ENCODE measurements at places on chromosomes 1 and 21.

DNA sequence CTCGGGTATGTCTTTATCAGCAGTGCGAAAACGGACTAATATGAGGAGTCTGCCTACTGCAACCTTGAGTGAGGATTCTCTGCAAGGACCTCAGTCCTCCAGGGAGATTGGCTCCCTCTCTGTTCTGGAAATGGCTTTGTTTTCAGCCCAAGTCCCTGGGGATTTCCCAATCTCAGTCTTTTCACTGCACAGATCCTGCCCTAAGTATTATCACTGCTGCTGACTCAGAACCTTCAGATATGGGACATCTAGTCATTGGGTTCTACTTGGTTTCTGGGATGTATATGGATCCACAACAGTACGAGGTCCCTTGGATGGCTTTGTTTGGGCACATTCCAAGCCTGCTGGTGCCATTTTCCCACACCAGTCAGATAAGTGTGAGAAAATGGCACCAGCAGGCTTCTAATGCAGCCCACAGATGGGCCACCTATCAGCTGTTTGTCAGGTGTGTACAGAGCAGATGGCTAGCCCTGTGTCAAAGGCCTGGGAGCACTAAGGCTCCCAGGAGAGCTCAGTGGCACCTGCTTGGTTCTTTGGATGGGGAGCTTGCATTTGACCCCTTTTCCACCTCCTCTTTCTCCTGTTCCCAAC, 27.4 kb downstream of the ELF3 start:
- DNase-seq, result peak; percentile 81

DNA sequence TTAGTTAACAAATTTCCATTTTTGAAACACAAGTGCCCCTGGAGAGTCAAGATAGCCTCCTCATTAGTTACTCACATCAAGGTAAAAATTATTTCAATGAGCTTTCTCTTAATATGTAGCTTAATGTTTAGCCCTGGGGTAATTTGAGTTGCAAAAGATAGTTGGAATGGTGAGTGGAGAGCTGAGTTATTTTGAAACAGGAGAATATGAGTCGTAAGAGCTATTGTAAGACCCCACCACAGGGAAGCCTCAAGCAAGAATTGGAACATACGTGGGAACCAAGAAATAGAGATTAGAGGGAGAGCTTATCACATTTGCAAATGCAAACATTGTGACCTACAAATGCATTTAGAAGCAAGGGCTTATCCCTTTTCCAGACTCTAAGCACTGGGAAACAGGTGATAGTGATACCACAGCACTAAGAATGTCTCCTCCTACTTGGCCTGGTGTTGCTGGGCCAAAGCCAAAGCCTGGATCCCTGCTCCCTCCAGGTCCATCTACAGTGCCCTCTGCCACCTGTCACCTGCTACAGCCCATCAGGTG, 635.1 kb downstream of the PTPRC start:
- peak; percentile 72 for DNase-seq

GRCh38 chr1:43220905-43221778, 48.6 kb upstream of the TMEM125 start:
- no peak for DNase-seq

- peak; percentile 36 for DNase-seq
These were observed 53.1 kb upstream of the LBR start for GRCh38 chr1:225480825-225481434.

DNA sequence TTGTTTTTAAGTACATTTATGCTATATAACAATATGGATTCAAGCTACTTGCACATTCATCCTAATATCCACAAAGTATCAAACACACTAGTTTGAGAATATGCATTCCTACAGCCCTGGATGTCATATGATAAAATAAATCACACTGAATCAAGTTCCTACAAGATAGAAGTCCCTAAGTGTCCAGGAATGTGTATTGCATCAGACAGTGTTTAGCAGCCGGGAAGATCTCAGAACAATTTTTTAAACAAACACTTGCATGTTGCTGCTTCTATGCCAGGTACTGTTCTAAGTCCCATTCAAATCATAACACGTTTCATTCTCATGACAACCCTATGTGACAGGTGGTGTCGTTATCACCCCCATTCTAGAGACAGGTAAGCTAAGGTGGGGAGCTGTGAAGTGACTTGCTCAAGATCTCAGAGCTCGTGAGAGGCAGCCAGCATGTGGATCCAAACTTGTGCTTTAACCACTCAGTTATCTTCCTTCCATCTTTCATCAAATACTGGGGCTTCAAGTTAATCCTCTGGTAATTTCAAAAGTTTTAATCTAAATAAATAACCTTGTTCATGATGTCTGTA, 68.3 kb upstream of the KIF26B start:
- DNase-seq, result peak; percentile 86

GRCh38 chr1:230641346-230641745, 935 bp upstream of the COG2 start:
- DNase-seq, result peak; percentile 79

GRCh38 chr1:167121375-167122120, 27.7 kb downstream of the STYXL2 start:
- DNase-seq, result peak; percentile 15

DNA sequence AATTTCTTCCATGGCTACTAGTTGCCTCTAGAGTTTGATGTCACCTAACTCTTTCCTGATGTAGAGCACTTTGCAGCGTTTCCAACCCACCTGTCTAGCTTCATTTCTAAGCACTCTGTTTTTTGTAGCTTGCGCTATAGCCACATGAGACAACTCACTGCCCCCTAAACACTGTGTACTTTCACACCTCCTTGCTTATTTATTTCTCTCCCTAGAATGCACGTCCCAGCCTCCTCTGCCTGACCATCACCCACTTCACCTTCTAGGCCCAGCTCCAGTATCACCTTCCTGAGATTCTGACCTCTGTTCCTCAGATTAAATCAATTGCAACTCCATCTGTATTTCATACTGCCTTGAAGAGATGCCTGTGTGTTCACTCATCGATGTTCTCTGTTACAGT, 32.5 kb downstream of the MACF1 start:
- DNase-seq, result no peak

- peak; percentile 56 for DNase-seq
These were observed 455 bp downstream of the BSDC1 start for GRCh38 chr1:32393832-32394140.

GRCh38 chr1:152018537-152018936, 18.3 kb downstream of the S100A11 start:
- peak; percentile 57 for DNase-seq

DNA sequence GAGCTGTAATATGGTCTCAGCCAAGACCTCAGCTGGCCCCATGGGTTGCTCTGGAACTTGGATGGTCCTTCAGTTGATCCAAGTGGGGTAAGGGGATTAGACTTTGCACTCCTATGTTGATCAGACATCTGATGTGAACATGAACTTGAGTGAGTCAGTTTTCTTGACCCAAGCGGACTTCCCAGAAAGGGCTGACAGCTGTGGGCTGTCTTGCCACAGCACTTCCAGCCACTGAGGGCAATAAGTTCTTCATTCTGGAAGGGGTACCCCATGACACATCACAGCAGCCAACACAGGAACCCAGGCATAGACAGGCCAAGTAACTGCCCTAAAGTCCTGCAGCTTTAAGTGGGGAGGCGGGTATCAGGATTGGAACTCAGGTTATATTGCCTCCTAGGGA, 93.9 kb upstream of the USP24 start:
- peak; percentile 89 for DNase-seq

DNA sequence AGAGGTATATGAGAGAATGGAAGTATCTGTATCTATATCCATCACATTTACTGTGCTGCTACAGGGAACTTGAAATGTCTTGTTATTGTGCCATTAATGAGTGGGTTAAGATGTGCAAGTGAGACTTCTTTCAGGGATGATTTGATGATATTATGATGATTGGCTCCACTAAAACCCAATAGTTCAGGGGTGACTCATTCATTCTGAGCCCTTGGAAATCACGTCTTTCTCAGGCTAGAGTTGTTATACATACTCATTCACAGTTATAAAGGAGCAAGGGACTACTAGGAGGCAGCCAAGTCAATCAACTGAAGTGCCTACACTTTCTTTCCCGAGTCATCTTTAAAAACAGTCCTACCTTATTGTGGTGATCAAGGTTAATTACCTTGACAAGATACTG, 1109.8 kb upstream of the B3GALT2 start:
- peak; percentile 6 for DNase-seq

DNA sequence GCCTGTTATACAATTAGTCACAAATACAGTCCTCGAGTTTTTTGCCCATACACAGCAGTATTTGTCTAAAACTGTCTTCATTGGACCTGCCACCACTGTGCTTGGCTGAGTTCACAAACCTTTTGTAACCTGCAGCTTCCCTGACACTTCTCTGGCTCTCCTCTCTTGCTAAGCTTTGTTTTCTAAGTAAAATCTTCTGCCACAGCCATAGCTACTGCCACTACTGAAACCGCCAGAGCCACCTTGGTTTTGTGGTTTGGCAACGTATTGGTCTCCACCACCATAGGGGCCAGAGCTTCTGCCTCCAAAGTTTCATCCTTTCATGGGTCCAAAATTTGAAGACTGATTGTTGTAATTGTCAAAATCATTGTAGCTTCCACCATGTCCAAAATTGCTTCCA, 668.2 kb upstream of the BRINP3 start:
- no peak for DNase-seq

GRCh38 chr1:30255111-30255724, 468.2 kb downstream of the MATN1 start:
- no peak for DNase-seq

- no peak for DNase-seq
These were observed 90.7 kb downstream of the TENT5C start for GRCh38 chr1:117696561-117696960.

DNA sequence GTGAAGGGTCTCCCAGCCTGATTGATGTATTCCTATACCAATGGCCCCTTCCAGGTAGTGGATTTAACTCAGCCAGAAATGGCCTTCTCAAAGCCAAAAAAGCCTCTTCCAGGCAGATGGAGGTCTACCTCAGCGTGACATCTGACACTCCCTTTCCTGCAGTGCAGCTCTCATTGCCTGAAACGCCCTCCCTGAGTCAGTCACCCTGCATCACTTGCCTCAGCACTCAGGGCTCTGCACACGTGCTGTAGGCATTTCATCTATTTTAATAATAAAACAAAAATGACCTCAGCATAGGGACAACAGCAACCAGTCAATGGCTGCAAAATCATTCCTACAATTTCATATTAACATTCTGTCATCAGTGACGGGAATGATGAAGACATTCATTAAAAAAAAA, 64.4 kb upstream of the GJA5 start:
- DNase-seq, result no peak

DNA sequence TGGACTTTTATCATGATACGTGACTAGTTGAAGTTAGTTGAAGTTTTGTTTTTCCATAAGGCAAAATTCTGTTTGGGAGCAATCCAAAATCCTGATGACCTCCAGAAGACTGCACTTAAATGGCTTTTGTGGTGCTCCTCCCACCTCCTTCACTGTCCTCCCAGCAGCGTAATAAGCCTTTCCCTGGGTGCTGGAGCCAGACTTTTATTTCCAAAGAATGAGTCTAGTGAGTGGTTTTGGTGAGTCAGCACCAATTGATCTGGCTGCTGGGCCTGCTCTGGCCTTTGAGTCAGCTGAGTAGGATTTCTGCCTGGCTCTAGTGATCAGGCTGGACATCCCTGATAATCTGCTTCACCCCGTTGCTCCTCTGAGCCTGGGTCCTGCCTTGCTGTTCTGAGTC, 21.7 kb upstream of the KCND3 start:
- DNase-seq, result peak; percentile 44

DNA sequence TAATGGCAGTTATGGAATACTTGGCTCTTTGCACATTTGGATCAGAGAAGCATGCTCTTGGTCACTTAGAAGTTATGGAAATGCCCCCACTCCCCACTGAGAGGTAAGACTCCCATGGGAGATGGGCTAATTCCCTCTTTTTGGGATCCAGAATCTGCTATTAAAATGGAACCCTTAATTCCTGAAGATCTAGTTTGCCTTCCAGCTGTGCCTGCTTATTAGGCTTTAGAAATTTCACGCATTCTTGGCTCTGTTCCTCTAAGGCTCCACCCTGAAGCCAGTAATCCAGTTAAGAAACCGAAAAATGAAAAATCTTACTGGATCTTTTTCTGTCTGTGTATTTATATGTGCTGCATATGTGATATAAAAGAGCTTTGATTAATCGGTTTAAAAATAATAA, 76.7 kb downstream of the USH2A start:
- no peak for DNase-seq

GRCh38 chr1:62285440-62285839, 33.8 kb downstream of the KANK4 start:
- DNase-seq, result no peak

DNA sequence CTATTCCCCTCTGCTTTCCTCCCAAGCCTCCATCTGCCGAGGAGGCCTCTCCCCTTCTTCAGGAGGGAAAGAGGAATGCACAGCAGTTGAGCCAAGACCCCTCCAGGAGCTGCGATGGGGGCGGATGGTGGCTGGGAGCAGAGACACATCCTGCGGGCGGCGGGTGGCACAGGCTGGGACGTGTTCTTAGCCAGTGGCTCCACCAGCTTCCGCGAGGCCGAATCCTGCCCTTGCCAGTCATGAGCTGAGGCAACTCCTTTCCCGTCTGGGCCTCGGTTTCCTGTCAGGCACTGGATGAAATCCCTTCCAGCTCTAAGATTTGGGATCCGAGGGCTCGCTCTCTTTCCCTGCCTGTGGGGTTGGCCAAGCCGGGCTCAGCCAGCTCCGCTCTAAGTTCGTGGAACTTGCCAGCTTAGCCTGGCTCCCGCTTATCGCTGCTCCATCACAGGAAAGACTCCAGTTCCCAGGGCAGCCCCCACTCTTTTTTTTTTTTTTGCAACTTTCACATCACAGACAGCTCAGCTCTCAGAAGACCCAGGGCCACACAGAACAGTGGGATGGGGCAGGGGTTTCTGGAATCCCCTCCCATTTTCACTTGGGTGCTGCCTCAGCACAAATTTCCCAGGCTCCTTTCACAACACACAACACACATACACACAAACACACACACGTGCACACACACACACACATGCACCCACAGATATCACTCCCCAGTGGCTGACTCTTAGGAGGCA, 506 bp downstream of the MYOM3 start:
- no peak for DNase-seq

GRCh38 chr1:99252630-99253029, 11.7 kb upstream of the PLPPR4 start:
- no peak for DNase-seq

DNA sequence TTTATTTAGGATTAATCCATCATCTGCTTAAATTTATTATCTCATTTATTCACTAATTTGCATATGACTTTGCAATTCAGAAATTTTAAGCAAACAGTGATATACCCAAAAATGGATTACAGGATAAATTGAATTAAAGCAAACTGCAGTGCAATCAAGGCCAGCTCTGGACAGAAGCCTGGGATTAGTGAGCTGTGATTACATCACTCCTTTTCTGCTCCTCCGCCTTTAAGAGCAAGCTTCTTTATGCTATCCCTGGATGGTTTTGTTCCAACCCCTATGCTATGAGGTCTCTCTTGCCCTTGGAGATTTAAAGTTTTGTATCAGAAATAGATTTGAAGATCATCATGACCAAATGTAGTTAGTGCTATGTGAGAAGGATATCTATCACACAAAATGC, 32.6 kb downstream of the GPR52 start:
- peak; percentile 20 for DNase-seq

DNA sequence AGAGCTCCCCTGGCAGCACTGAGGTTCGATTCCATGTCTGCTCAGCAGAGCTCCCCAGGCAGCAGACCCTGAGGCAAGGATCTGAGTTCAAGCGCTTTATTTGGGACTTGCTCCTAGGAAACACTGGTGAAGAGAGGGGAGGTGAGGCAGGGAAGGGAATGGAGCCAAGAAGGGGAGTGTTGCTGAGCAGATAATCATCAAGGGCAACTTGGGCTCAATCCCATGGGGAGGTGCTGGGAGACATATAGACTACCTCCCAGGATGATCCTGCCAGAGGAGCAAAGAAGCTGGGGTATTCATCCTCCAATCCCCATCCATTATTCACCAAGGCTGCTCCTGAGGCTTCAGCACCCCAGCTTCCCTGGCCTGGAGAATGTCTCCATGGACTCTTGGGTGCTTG, 47.0 kb downstream of the GRIK3 start:
- no peak for DNase-seq
